ENCODE measurements at places on chromosomes 12 and 14.

DNA sequence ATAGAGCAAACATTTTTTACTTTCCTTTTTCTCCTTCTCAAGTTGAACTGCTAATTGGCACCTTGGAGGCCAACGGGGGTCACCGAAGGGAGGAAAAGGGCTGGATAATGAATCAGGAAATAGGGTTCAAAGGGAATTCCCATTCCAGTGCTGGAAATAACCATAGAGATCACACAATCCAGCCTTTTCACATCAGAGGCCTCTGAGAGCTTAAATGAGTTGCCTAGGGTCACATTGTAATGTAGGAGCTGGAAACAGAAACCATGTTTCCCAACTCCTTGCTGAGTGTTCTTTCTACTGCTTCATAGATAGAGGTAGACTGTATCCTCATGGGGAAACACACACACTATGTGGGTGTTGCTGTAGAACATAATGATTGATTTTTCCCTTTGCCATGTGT lies 60.6 kb upstream of the DDHD1 start:
- no peak for DNase-seq

- no peak for DNase-seq
Observed at GRCh38 chr14:80172375-80173051, 38.8 kb downstream of the DIO2 start.

GRCh38 chr12:31874961-31875608 lies 84.1 kb upstream of the RESF1 start:
- DNase-seq, result peak; percentile 40

DNA sequence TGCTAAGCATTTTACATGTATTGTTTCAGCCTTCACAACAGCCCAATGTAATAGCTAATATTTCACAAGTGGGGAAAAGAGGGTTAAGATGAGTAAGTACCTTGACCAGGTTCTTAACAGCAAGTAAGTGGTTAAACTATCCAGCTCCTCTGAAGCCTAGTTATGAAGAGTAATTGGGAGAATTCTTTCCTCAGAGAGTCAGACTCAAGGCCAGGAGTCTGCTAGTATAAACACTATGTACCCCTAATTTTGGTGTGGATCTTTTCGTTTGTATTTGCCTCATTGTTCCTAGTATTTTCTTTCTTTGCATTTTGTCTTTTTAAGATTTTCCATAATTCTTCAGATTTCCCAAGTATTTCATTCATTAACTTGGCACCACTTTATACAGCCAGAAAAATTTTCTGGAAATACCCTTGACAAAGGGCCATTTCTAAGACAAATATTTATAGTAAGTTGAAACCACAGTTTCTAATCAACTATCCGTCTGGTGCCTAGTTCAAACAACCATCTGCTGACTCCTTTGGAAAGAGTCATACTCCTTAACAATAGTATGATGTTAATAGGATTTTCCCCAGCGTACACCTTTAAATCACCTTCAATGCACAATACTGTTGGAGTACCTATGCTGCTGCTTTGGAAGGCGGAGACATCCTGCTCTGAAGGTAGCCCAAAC lies 81.2 kb downstream of the SCAF11 start:
- no peak for DNase-seq

- no peak for DNase-seq
Observed at GRCh38 chr12:118850244-118850825, 131.0 kb upstream of the SRRM4 start.

DNA sequence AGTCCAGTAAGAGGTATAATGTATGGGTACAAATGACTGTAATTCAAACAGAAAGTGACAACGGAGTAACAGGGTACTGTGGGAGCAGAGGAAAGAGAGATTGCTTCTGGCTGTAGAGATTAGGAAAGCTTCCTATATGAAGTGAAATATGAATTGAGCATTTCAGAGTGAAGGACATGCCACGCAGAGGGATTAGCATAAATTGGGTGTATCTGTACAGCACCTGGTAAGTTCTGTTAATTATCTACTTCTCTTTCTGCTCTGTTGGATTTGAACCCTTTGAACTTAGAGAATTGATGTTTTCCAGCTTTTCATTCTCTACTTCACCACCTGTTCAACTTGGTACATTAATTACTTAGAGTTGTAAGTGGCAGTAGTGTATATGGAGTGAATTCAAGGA lies 8.8 kb downstream of the STK38L start:
- no peak for DNase-seq

DNA sequence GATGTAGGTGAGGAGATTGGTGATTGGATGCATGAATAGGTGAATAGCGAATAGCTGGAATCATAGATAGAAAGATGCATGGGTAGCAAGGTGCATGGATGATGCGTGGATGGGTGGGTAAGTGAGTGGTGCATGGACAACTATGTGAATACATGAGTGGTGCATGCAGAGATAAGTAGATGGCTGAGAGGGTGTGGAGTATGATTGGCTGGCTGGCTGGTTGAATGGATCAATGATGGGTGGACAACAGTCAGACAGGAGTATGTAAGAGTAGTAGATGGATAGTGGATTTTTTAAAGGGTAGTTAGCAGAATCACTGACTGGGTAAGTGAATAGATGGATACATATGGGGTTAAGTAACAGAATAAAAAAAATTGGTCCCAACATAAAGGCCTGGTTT lies 33.9 kb downstream of the SERPINA3 start:
- no peak for DNase-seq
